ENCODE measurements at places on chromosomes 13 and 19.

DNA sequence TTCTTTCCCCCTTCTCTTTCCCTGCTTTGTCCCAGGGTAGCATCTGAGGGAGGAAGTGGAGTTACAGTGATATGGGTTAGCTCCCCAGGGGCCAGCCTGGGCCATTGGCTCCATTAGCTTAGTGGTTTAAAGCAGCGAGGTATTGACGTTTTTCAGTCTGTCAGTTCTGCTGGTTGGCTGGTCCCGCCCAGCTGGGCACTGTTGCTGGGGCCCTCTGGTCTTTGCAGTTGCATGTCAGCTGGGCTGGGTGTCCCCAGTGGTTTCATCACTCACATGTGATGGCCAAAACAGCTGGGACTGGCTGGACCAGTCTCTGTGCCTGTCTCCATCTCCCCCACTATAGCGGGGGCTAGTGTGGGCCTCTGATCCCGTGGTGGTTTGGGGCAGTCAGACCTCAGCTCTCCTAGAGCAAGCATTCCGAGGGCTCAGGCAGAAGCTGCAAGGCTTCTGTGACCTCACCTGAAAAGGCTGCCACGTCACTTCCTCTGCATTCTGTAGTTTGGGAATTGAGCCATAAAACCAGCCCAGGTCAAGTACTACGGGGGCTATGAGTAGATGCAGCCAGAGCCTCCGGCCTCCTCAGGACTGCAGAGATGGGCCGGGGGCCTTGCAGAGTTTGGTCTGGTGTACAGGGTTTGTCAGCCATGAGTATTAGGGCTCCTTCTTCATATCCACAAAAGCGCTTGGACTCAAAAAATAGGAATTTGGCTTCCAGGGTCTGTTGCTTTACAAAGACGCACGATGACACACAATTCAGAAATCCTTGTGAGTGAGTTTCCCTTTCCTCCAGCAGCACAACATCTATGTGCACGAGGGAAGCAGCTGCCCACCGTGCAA lies 30.0 kb downstream of the TSSK6 start:
- DNase-seq: peak; percentile 60

DNA sequence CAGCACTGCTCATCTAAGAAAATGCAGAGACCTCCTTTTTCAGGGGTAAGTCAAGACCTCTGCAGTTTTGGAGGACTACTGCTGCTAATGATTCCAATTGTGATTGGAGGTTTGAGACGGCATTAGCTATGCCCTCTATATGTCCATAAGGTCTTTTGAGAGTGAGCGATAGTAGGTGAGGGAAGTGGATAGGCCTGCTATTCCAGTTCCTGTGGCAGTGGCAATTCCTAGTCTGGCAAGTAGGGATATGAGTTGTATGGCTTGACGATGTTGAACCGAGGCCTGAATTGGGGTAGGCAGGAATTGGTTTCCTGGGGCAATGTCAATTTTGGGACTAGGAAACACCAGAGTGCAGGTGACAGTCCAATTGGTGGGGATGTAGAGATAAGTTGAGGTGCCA lies 913.1 kb upstream of the SLITRK5 start:
- DNase-seq: no peak

- no peak for DNase-seq
Observed at GRCh38 chr19:7542556-7543348, 7.2 kb downstream of the PNPLA6 start.

GRCh38 chr13:112651750-112652511 lies 37.9 kb upstream of the ATP11A start:
- no peak for DNase-seq

DNA sequence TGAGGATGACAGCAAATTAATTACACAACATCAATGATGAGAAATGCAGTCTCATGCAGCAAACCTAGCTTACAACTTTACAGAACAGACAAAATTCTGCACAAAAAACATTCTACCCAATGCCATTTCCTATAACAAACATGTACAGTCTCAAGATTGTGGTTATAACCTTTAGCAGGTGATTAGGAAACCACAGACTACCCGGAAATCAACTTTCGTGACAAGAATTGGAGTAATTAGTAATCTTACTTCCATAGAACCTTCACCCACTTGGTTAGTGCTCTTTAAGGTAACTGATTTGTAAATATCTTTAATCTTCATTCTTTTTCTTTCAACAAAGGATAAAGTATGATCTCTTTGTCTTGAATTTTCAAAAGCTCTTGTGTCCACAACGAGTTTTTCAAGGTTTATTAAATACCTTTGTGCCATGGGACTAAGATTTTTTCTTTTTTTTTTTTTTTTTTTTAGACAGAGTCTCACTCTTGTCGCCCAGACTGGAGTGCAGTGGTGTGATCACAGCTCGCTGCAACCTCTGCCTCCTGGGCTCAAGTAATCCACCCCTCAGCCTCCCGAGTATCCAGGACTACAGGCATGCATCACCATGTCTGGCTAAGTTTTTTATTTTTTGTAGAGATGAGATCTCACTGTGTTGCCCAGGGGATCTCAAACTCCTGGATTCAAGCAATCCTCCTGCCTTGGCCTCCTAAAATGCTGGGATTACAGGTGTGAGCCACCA lies 78.8 kb downstream of the MAP4K1 start:
- peak; percentile 7 for DNase-seq

DNA sequence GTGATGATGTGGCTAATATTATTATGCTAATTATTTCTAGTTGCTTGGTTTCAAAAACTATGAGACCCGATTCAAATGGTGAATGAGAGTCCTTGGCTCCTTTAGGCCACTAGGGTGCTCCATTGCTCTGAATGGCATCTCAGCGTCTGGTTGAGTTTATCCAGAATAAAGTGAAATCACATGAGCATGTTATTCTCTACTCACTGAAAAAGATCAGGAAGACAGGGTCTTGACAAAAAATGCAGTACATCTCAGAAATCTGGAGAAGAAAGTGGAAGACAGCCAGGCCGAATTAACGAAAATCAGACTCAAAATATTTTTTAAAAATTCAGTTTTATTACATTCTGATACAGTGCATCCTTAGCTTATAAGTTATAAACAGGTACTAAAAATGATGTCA lies 516.2 kb downstream of the MYO16 start:
- peak; percentile 82 for DNase-seq

DNA sequence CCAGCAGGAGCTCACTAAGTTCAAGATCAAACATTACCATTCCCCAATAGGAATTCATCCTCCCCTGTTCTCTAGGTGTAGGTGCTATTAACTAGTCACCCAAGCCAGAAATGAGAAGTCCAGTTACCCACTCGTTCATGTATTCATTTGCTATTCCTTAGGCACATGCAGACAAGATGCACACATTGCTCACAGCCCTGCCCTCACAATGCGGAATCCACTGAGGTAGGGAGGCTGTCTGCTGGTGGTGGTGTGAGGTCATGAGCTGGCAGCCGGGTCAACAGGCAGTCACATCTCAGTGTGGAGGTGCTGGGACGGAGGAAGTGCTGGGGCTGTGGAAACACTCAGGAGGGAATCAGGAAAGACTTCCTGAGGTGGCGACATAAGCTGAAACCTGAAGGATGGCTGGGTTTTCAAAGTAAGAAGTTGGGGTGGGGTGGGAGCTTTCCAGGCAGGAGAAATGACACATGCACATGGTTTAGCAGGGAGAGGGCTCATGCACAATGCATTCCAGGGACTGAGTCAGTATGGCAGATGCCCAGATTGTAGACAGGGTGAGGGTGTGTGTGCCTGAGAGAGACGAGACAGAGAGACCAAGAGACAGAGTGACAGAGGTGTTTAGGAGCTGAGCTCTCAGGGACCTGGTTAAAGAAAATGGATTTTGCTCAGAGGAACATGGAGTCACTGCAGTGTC lies 117.6 kb downstream of the USP12 start:
- peak; percentile 73 for DNase-seq

DNA sequence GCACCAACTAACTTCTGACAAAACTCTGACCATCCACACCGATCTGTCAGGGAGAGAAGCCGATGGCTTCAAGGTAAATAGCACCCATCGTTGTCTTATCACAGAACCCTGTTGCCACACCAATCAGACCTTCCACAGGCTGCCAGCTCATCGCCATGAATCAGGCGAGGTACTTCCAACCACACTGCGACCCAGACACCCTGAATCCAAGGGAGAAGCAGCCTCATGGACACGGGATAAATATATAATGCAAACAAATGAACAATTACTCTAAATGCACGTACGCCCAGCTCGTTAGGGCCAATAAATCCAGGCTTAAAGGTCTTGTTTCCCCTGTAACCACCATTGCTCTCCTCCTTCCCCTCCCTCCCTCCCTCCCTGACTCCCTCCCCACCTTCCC lies 20.8 kb downstream of the RANBP3 start:
- peak; percentile 69 for DNase-seq

GRCh38 chr13:35765366-35765765 lies 288.9 kb upstream of the MAB21L1 start:
- no peak for DNase-seq

DNA sequence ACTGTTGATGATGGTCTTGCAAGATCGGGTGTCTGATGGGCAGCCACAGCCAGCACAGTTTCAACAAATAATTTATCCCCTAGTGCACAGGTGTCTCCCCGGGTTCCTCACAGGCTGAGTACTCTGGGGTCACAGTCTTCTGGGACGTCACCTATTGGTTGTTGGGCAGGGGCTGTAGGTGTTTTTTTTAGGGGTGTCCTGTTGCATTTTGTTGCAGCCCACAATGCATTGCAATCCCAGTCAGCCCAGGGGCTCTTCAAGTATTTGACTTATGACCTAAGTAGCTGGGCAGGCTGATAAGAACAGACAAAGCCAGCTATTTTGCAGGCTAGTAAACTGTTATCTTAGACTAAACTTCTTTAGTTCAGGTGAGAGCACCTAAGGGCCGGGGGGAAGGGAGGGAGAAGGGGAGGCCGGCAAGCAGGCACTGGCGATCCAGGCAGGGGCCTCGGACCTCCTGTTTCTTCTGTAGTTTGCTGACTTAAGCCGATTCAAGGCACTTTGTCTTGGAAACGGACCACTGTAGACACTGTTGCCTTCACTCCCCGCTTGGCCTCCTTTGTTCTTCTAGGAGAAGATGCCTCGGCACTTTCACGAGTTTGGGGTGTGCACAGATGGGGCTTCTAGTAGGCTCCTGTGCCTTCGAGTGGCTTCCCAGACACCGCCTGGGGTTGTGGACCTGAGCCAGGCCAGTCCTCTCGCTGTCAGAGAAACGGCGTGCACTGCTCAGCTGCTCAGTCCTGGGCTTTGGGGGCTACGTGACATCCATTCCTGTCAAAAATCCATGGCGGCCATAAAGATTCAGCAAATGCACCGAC lies 33.9 kb upstream of the GRTP1 start:
- DNase-seq: no peak

GRCh38 chr13:41354416-41354815 lies 43.3 kb downstream of the NAA16 start:
- DNase-seq: peak; percentile 26

- peak; percentile 80 for DNase-seq
Observed at GRCh38 chr13:93559718-93560117, 333.1 kb downstream of the GPC6 start.

- DNase-seq: no peak
Observed at GRCh38 chr13:74755065-74755464, 620.9 kb upstream of the KLF12 start.

- no peak for DNase-seq
Observed at GRCh38 chr19:8702350-8702749, 3.8 kb upstream of the ACTL9 start.

- no peak for DNase-seq
Observed at GRCh38 chr19:44850641-44851109, 4.6 kb downstream of the NECTIN2 start.

- no peak for DNase-seq
Observed at GRCh38 chr19:11931513-11931912, 6.6 kb downstream of the ZNF700 start.

GRCh38 chr19:16375157-16375935 lies 50.7 kb downstream of the KLF2 start:
- DNase-seq: no peak

DNA sequence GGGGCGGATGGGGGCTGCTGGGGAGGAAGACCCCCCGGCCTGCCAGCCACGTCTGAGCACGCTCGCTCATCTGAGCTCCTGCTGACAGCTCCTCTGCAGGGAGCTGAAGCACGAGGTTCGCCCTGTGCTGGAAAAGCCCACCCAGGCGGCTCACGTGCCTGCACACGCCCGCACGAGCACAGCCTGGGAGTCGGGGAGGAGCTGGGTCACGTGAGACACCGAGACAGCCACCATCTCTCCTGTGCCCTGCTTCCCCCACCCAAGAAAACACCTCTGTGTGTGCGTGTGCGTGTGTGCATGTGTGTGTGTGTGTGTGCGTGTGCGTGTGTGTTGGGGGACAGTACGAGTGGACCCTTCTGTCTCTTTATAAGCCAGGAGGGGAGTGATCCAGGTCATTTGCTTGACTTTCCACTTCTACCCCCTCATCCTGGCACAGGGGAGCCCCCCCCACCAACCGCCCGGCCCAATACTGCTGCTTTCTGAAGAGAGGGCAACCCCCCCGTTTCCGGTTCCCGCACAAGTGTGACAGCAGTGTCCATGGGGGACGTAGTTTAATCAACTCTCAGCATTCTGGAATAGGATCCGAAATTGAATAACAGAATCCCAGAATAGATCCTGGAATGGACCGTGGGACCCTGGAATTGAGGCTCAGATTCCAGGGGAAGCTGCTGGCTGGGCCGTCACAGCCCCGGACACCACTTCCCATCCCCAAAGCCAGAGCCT lies 42.5 kb downstream of the CELF5 start:
- no peak for DNase-seq

DNA sequence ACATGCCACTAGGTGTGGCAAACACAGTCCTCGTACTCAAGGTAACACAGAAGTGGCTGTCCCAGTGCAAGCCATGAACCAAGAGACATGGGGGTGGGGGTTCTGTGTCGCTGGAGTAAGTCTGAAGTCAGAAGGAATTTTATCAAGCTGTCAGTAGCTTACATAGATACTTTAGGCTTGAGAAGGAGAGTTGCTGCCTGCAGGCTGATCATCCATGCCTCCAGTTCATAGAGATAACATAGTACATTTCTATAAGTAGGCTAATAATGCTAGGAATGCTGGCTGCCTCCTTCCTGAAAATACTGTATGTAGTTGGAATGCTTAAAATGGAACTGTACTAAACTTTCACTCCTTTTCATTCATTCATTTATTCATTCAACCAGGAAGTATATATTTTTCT lies 70.1 kb downstream of the CAB39L start:
- DNase-seq: no peak

- no peak for DNase-seq
Observed at GRCh38 chr13:48728226-48728625, 74.5 kb downstream of the CYSLTR2 start.

DNA sequence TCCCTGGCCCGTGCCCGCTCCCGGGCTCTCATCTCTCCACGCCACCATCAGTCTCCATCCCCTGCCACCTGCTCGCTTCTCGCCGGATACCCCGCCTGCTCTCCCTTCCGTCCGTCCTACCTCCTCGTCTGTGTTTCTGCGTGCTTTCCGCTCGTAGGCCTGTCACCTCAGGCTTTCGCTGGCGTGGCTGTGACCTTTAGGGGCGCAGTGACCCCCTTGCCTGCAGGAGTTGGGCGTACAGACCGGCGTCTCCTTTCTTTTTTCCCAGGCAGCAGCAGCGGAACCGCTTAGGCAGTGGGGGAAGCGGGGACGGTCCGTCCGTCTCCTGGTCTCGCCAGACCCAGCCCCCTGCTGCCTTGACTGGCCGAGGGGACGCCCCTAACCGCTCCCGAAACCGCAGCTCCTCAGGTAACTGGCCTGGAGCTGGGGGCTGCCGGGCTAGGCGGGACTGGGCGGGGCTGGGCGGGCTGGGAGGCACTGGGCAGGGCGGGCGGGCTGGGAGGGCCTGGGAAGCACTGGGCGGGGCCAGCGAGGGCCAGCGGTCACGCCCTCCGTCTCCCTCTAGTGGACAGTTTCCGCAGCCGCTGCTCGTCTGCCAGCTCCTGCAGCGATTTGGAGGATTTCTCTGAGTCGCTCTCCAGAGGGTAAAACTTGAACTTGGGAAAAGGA lies 6.3 kb downstream of the PGLYRP1 start:
- peak; percentile 59 for DNase-seq

- no peak for DNase-seq
Observed at GRCh38 chr19:49957262-49957915, 3.6 kb downstream of the SIGLEC11 start.
